Spinal cord (tissue), 10 donors: ENCODE measurements at places on chromosomes 16 and 17. TPM values are rescaled to one million over a fixed set of nuclear protein-coding genes. Genes with fewer than 3 reads are reported as not detected.

Gene SCRN2
- total RNA-seq, result 44.2 TPM

Gene NTN3
- 1.6 TPM for total RNA-seq

Gene PLCD3
- total RNA-seq, result 20.1 TPM

Gene PYDC1
- not detected for total RNA-seq

Gene CES3
- 2.1 TPM for total RNA-seq
